ENCODE measurements at places on chromosomes 1 and 21.

DNA sequence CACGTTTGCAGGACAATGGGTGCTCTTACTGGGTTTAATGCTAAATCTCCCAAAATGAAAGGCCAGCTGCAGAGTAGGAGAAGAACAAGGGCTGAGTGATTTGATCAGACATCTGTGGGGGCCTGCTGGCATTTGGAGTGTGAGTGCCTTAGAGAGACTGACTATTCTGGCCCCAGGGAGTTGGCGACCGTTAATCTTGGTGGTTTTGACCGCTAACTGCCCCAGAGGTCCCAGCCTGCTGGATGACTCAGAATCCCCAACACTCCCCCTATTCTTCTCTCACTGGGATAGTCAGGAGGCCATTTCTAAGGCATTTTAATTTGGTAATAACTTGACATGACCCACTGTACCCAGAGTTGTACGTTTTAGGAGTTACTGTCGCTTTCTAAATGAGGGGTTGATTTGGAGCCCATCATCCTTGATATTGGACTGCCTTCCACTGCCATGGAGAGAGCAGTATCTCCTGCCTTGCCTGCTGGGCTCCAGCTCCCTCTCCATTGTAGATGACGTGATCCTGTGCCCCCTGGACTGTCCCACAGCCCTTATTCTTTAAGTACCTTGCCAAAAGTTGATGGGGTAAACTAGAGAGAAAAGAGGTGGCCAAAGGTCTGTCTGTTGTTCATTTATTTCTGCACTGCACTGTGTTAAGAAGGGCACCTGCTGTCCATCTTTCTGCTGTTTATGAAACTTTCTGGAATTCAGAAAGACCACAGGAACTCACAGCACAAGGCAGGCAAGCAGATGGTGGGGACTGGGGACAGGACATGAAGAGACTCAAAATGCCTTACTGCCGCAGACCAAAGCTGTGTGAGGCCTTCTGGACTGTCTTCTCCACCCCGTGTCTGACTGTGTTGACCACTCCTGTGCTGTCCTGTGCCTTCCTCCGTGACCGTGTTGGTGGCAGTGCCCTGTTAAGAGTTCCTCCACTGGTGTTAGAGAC is 98.2 kb upstream of the ARTN start:
- DNase-seq = no peak

- DNase-seq = no peak
Observed at GRCh38 chr1:236494586-236495466, 29.0 kb upstream of the LGALS8 start.

DNA sequence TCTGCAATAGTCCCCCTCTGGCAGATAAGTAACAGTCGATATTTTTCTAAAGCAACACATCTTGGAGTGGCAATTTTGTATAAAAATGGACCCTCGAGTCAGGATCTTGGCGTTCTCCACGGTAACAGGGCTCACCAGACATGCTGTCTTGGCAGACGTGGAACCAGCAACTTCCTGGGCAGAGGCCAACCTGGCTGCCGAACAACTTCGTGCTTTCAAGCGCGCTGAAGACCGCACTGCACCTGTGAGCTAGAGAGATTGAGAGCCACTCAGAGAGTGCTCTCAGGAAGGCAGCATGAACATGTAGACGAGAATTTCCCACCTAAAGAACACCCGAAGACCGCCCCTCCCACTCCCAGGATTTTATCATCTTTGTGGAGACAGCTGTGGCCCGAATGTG is 7.3 kb downstream of the C1orf174 start:
- DNase-seq = no peak

- DNase-seq = no peak
Observed at GRCh38 chr21:42535602-42536171, 22.0 kb downstream of the SLC37A1 start.

- no peak for DNase-seq
Observed at GRCh38 chr1:29496701-29497100, 260.4 kb downstream of the PTPRU start.

- no peak for DNase-seq
Observed at GRCh38 chr1:234730475-234730769, 120.4 kb upstream of the IRF2BP2 start.
